Naive thymus-derived CD8-positive, alpha-beta T cell (primary cell): ENCODE measurements at places on chromosomes 3 and 15.
A peak's percentile ranks its signal among the peaks of the same experiment; 100 is the strongest.

DNA sequence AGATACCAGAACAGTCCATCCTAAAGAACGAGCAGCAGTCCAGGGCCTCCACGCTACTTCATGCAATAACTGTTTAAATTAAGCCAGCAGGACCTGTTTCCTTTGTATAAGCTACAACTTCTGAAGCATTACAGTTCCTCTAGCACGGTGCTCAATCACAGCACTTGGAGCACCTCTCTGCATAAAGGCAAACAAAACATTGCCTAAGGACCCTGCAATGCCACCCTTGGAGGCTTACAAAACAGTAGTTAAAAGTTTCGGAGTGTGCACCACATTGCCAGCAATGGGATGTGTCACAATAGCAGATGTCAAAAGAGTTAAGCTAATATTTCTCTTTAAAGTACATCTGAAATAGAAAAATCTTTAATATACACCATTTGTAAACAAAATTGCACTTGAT lies 2.6 kb upstream of the VPS39 start:
- DNase-seq, result no peak

GRCh38 chr3:62566022-62566557 lies 192.7 kb upstream of the FEZF2 start:
- DNase-seq, result no peak

- no peak for DNase-seq
These were observed 16.2 kb upstream of the RPS17 start for GRCh38 chr15:82556315-82557035.

GRCh38 chr15:31042751-31043150 lies 51.3 kb upstream of the MTMR10 start:
- DNase-seq, result no peak

DNA sequence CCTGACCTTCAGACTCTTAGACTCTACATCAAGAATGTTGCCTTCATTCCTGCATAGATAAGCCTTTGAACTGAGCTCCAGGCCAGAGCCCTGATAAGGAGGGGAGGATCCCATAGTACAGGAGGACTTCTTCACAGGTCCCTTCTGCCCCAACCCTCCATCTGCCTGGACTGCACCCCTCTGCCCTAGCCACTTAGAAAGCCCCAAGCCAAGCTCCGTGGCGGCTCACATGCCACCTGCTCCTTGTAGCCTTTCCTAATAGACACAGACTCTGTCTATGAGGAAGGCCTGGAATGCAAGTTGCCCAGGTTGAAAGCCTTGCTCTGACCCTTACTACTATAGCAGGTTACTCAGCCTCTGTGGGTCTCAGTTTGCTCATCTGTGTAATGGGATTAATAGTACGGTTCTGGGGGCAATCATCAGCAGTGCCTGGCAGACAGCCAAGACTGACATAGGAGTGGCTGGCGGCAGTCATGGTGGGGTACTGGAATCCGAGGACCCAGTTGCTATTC lies 11.6 kb downstream of the PCSK6 start:
- DNase-seq, result no peak

DNA sequence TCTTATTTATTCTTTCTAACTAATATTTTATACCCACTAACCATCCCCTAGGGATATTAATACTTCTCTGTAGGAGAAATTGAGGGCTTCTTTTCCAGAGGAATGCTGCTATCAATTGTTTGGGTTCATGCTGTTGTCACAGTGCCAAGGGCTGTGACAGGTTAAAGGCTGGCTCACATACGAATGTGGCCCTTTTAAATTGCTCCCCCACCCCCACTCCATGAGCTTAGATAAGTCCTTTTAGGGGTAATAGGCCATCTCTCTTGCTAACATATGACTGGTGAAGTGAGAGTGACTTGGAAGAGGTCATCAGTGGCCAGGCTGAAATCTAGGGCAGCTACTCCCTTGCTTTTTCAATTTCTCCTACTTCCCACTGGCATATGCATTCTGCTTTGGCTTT lies 121.9 kb upstream of the DPH6 start:
- no peak for DNase-seq

DNA sequence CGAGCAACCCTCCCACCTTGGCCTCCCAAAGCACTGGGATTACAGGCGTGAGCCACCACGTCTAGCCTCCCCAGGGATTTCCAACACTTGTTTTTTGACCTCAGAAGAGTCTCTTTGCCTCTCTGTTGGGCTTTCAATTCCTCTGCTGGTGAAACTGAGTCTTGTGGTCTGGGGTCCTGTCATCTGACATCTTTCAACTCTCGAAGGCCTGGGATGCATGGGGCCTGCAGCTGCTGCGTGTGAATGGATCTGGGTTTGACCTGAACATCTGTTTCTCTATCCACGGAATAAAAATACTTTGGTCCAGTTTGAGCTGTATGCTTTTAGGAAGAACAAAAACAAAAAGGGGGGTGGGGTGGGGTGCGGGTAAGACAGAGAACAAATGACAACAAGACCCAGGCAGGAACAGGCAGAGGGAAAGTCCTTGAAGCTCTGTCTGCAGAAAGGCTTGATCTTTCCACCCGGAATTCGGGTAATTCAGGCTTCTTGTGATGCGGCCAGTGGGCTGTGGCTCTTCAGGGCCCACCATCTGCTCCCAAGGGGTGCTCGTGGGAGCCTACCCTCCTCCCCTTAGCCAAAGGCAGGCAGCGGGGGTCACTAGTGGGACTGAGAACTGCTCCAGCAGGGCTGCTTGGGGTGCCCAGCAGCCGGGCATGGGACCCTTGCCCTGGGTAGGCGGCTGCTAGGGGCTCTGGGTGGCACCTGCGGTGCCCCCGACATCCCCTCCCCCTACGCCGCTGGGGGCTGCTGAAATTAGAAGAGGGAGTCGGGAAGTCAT lies 71.5 kb downstream of the SLC12A8 start:
- no peak for DNase-seq

GRCh38 chr15:33701304-33701696 lies 267.0 kb upstream of the CHRM5 start:
- no peak for DNase-seq

DNA sequence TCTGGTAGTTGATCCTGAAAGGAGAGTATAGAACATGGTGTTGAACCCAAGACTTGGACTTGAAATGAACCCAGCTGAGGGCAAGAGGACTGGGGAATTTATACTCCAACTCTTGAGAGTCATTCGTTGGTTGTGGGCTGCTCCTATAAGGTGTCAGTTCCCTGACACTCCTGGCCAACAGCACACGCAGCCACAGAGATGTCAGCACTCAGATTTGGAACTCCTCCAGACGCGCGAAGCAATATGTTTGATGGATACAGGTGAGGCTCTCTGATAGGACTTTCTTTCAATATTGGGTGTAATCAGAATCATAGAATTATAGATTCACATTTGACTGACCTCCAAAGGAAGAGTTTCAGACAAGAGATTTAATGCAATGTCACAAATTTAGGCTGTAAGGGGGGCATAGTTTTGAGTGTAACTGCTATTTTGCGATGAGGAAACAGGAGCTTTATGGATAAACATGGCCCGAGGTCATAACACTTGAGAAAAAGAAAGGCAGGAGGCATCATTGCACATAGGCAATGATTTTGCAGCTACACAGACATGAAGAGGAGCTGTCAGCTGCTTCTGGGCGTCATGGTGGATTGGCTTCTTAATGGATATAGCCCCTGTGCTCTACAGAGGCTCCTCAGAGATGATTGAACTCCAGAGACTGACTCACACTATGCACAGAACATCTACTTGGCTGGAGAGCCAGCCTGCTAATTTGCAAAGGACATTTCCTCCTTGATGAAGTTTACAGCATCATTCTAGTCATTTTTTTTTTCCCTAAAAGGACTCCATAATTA lies 569.2 kb upstream of the RGMA start:
- no peak for DNase-seq

DNA sequence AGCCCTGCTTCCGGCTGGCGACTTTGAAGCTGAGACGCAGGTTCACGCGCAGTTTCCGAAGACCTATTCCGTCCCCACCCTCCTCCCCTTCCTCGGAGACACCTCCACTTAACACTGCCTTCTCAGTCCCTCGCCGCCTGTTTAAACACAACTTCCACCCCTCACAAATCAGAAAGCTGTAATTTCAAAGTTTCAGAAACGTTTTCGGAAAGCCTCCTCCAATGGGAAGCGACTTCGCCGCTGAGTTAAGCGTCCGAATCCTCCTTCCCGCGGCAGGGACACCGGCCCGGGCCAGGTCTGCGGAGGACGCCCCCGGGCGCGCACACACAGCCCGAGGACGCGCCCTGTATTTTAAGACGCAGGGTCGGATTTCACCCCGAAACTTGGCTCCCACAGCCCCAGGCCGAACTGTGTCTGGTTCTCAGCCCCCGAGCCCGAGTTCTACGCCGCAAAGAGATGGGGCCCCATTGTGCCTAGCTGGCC lies 559 bp upstream of the LRRN1 start:
- peak; percentile 72 for DNase-seq

DNA sequence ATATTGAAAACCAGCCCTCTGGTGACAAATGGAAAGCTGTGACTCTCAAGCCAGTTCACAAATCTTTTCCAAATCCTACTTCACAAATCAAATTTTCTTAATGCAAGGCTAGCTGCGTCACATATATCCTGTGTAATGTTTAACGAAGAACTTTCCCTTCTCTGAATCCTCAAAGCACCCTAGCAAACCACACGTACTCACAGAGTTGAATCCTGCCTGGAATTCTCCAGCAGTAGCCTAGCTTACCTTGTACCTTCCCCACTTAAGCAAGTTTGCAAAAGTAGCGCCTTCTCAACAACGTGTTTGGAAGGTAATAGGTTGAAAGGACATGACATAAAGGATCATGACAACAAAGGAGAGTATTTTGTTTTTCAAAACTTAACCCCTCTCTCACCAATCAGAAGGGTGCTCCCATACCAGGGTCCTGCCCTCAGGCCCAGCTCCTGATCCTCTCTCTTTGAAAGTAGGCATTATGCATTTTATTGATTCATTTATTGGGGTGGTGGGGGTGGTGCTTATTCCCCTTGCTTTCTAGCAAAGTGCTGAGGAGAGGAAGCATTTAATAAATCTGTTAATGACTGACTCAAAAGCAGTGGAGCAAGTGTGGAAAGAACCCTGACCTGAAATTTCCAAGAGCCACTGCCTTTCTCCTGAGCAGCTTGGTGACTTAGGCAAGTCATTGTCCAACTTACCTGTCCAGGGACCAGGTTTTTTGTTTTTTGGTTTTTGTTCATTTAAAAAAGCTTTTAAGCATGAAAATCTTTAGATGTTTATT lies 531.6 kb downstream of the MECOM start:
- no peak for DNase-seq

DNA sequence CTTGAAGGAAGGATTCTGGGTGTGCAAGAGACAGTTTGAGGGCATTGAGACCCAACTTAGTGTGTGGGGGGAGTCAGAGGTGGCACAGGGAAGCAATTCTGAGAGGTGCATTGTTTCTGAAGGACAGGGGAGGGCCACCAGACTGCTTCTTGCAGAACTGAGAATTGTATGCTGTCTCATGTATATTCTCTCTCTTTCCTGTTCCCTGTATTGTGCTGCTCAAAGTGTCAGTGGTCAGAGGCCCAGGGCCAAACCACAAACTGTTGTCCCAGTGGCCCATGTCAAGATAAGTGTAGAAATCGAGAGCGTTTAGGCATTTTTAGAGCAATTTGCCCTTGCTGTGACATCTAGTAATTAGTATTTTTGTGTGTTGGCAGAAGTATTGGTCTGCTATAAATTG lies 567.1 kb downstream of the EDEM1 start:
- DNase-seq, result no peak

DNA sequence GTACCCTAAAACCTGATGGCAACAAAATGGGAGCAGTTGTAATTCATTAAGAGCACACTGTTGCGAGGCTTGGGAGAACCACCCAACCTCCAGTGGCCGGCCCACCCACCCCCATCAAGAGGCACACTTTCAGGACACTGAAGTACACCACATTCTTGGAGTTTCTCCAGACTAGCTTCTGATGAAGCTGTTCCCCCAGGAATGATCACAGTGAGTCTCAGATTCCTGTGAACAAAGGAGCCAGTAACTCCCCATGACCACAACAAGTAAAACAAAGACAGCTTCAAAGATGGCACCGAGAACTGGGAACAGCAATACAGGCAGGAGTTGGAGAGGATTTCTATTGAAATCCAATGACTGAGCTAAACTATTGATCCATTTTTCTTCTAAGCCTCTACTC lies 126.0 kb downstream of the ST8SIA2 start:
- no peak for DNase-seq

GRCh38 chr3:63349583-63350573 lies 71.8 kb downstream of the SYNPR start:
- DNase-seq, result no peak
